ENCODE measurements at places on chromosomes 1 and 21.
A peak's percentile ranks its signal among the peaks of the same experiment; 100 is the strongest.

DNA sequence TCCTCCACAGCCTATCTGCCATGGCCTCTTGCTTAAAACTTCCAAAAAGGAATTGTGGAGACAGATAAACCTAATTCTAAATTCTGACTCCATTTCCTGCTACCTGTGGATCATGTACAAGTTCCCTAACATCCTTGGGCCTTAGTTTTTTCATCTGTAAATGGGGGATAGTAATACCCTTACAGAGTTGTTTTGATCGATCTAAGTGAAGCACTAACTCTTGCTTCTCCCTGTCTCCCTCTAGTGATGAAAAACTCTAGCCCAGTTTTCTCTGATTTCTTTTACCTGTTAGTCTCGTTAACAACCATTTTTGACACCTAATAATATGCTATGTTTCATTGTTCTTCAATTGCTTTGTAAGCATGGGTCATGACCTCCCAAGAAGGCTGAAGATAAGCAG lies 65.9 kb downstream of the TM2D1 start:
- DNase-seq = no peak

DNA sequence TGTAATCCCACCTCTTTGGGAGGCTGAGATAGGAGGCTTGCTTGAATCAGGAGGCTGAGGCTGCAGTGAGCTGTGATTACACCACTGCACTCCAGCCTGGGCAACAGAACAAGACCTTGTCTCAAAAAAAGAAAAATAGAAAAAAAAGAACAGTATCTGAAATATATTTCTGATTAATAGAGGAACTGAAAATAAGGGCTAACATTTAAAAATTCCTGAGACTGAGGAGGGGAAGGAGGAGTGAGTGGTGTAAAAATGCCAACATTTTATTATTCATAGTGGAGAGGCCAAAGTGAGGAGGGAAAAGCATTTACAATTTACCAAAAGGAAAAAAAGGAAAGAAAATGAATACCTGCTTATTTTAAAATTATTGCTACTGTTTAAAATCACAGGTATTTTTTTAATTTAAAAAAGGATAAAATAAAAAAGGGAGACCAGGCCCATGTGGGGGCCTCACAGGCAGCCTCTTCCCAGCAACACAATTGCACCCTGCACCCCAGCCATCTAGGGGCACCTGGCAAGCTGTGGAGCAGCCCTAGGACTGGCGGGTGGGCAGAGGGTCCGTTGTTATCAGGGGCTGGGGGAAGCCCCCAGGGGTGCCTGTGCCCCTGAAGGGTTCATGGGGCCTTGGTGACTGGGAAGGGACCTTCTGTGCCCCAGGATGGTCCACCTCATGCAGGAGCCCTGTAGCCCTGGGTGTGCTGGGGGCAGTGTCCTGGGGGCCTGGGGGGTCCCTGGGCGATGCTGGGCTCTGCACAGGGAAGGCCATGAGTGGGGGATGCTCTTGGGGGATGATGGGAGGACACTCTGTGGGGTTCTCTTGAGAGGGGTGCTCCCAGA lies 34.8 kb upstream of the ADARB1 start:
- DNase-seq = no peak

- no peak for DNase-seq
Measured at GRCh38 chr1:83776913-83777757, 221.8 kb downstream of the TTLL7 start.

- no peak for DNase-seq
Measured at GRCh38 chr1:221751226-221751887, 9.5 kb upstream of the DUSP10 start.

GRCh38 chr1:23403038-23403336 lies 21.6 kb downstream of the TCEA3 start:
- DNase-seq = peak; percentile 78

DNA sequence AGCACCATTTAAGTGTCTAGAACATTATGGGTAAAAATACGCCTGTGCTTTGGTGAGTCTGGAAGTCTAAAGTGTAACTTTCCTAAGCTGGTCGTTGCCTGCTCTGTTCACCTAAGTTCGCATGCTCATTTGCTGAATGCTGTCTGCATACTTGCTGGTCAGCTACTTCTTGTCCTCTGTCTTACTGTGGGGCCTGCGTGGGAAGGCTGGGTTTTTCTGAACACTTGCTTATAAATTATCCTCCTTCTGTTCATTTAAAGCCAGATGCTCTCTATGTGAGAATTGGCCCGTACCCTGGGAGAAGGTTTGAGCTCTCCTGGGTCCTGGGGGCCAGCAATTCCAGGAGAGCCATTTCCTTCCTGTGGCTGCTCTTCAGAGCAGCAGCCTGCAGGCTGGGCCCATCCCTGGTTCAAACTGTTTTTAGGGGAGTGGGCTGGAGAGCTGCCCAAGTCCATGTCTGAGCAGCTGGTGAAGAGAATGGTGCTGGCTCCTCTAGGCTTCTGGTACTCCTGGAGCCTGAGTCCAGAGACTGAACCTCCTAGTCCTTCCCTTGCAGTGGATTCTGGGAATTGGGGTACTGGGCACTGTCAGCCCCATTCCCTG lies 75.7 kb downstream of the GALNT2 start:
- DNase-seq = no peak
